ENCODE measurements at places on chromosomes 13 and 19. TPM values are rescaled to one million over a fixed set of nuclear protein-coding genes. Genes with fewer than 3 reads are reported as not detected.

AXL gene
- polyA plus RNA-seq, result 82.6 TPM

DNA sequence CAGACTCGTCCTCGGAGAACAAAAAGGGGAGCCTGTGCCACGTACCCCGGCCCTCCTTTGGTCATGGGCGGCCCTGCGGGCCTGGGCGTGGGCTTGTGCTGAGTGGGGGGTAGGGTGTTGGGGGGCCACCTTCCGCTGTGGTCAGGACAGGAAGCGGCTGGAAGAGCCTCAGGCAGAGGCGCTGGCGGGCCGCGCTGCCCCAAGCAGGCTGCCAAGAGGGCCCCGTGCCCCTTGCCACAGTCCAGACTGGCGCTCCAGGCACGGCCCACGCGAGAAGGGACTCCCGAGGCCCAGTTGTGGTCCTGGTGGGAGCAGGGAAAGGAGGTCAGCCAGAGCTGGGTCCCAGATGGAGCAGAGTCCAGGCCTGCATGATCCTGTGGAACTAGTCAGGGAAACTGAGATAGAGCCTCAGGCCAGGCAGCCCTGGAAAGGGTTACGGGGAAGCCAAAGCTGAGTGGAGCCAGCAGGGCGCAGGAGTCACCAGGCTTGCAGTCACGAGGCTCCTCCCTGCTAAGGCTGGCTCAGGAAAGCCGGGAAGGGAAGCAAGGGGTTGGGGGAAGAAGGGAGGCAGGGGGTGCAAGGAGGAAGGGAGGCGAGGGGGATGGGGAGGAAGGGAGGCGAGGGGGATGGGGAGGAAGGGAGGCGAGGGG, 135.0 kb downstream of the CRYL1 start:
- no peak for DNase-seq
- H3K27me3 ChIP-seq, result no peaks in the 10 kb centered on the region
- no peak overlapping the region for H3K4me3 ChIP-seq
- H3K4me1 ChIP-seq, result no peaks in the 10 kb centered on the region
- H3K27ac ChIP-seq, result no peak overlapping the region
- no peaks in the 10 kb centered on the region for H3K36me3 ChIP-seq

- H3K27ac ChIP-seq, result no peak overlapping the region
- H3K4me1 ChIP-seq, result no peaks in the 10 kb centered on the region
- H3K4me3 ChIP-seq, result no peak overlapping the region
- no peaks in the 10 kb centered on the region for H3K27me3 ChIP-seq
- DNase-seq, result peak; percentile 76
These were observed 12.1 kb upstream of the CEACAM8 start for GRCh38 chr19:42606660-42607351.

CEACAM7 gene
- polyA plus RNA-seq, result not detected

DNA sequence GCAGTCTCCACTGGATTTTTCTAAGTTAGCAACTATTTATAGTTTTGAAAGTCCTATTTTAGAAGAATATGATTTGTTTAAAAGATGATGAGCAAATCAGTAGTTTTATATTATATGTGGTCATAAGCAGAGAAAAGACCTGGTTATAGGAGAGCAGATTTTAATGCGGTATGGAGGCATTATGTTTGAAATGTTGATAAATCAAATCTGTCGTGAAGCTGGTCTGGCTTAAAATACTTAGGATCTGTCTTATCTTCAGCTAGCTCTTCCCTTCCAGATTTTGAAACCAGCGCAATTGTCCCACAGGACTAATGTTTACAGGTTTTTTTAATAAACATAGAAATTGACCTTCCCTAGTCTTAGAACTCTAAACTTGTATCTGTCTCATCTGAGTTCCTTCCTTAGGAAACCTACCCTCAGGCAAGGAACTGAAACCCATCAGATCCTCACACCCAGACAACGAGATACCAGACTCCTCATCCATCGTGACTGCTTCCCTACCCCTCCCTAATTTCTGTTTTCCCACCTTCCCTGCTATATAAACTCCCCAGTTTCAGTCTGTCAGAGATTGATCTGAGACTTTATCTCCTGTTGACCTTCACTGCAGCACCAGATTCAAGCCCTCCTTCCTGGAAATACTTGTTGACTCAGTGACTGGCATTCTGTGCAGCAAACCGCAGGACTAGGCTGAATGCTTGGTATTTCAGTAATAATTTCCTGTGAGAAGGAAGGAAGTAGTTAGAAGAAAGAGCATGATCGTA, 37.8 kb upstream of the CXCL17 start:
- no peaks in the 10 kb centered on the region for H3K27me3 ChIP-seq
- no peaks in the 10 kb centered on the region for H3K36me3 ChIP-seq
- H3K4me1 ChIP-seq, result peaks cover 4% of the 10 kb centered on the region
- H3K4me3 ChIP-seq, result no peak overlapping the region
- H3K27ac ChIP-seq, result no peak overlapping the region

GRCh38 chr19:52658595-52658994, 20.4 kb upstream of the ZNF83 start:
- no peak for DNase-seq
- no peaks in the 10 kb centered on the region for H3K4me1 ChIP-seq
- H3K27ac ChIP-seq, result no peak overlapping the region
- no peak overlapping the region for H3K4me3 ChIP-seq
- H3K27me3 ChIP-seq, result no peaks in the 10 kb centered on the region

- no peaks in the 10 kb centered on the region for H3K4me1 ChIP-seq
- no peaks in the 10 kb centered on the region for H3K27me3 ChIP-seq
- DNase-seq, result no peak
- H3K27ac ChIP-seq, result no peak overlapping the region
- no peaks in the 10 kb centered on the region for H3K36me3 ChIP-seq
These were observed 41.6 kb upstream of the CLDN10 start for GRCh38 chr13:95510950-95511349.

- H3K27ac ChIP-seq, result peak overlapping the region; percentile 62
- no peaks in the 10 kb centered on the region for H3K27me3 ChIP-seq
- H3K4me3 ChIP-seq, result peak overlapping the region; percentile 96
- DNase-seq, result peak; percentile 22
These were observed 991 bp downstream of the OBI1 start for GRCh38 chr13:78657699-78658629.

- H3K27ac ChIP-seq, result no peak overlapping the region
- peak overlapping the region; percentile 62 for H3K4me3 ChIP-seq
- H3K27me3 ChIP-seq, result no peaks in the 10 kb centered on the region
These were observed 859 bp downstream of the ZNF433 start for GRCh38 chr19:12034620-12035019.

GRCh38 chr19:39246951-39247669, 1.5 kb downstream of the IFNL4 start:
- no peaks in the 10 kb centered on the region for H3K4me1 ChIP-seq
- no peaks in the 10 kb centered on the region for H3K36me3 ChIP-seq
- no peak overlapping the region for H3K27ac ChIP-seq
- DNase-seq, result no peak

MFSD12 gene
- 53.3 TPM for polyA plus RNA-seq

DNA sequence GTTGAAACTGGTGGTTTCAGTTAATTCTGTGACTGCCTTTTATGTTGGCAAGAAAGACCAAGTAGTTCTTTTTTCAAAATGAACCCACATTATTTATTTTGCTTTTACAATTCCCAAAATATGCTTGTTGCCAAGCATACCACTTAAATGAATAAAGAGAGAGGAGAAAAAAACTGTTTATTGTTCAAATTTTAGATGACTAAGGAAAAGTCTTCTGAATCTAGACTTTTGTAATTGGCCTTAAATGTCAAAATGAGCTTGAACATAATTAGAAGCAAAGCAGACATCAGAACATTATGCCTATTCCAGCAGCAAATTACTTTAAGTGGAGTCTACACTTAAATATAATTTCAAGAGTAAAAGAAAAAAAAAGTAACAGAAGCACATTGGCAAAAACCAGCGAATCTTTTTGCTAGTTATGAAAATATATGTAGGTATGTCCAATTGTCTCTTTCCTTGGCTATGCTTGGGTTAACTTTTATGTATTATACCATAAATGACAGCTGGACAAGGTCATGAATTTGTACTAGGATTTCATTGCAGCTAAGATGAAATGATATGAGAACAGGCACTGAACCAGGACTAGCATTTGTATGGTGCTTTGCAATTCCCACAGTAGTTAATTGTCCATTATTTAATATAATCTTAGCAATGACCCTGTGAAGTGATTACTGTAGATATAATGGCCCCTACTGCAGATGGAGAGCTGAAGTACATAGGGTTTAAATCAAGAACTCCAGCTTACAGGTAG, 211.9 kb downstream of the NALCN start:
- H3K4me3 ChIP-seq, result no peak overlapping the region
- H3K4me1 ChIP-seq, result peaks cover 13% of the 10 kb centered on the region
- peak overlapping the region; percentile 77 for H3K27ac ChIP-seq
- peak; percentile 18 for DNase-seq

NLRP7 gene
- polyA plus RNA-seq, result not detected

IL4I1 gene
- 0.35 TPM for polyA plus RNA-seq

DNA sequence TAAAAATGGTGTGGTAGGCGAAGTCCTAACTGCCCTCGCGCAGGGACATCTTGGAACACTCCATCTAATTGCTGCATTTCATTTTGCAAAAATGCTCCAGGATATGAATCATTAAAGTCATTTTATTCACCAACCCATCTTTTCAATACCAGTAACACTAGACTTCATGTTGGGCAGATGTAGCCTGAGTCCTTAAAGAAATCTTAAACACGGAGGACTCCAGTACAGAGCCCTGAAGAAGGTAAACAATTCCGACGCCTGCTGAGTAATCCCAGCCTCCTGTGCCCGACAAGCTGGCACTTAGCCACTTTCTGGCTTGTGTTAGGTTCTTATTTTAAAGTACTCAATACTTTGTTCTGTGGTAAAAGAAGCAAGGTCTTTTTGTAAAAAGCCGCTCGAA, 58.0 kb upstream of the IRS2 start:
- DNase-seq, result no peak
- H3K36me3 ChIP-seq, result no peaks in the 10 kb centered on the region
- peak overlapping the region; percentile 33 for H3K27ac ChIP-seq
- H3K4me1 ChIP-seq, result no peaks in the 10 kb centered on the region
- no peaks in the 10 kb centered on the region for H3K27me3 ChIP-seq
- H3K4me3 ChIP-seq, result no peak overlapping the region

NKPD1 gene
- 0.06 TPM for polyA plus RNA-seq

- no peaks in the 10 kb centered on the region for H3K27me3 ChIP-seq
- H3K4me1 ChIP-seq, result peaks cover 20% of the 10 kb centered on the region
- H3K27ac ChIP-seq, result no peak overlapping the region
- no peaks in the 10 kb centered on the region for H3K36me3 ChIP-seq
- no peak for DNase-seq
These were observed 85.4 kb downstream of the COL4A1 start for GRCh38 chr13:110221406-110222117.

DNA sequence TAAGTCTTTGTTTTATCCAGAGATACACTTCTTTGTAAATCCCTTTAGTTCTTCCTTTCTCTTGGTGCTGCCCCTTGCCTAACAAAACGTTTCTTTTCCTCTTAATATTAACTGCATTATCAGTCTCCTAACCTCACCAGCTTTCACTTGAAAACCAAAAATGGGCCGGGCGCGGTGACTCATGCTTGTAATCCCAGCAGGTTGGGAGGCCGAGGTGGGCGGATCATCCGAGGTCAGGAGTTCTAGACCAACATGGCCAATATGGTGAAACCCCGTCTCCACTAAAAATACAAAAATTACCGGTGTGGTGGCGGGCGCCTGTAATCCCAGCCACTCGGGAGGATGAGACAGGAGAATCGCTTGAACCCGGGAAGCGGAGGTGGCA, 329.8 kb upstream of the MIR17HG start:
- DNase-seq, result no peak
- H3K27ac ChIP-seq, result no peak overlapping the region
- no peaks in the 10 kb centered on the region for H3K27me3 ChIP-seq
- H3K4me1 ChIP-seq, result no peaks in the 10 kb centered on the region
- H3K4me3 ChIP-seq, result peak overlapping the region; percentile 24
- no peaks in the 10 kb centered on the region for H3K36me3 ChIP-seq

- no peaks in the 10 kb centered on the region for H3K4me1 ChIP-seq
- DNase-seq, result no peak
- no peaks in the 10 kb centered on the region for H3K36me3 ChIP-seq
- no peak overlapping the region for H3K27ac ChIP-seq
These were observed 41.0 kb upstream of the SOX21 start for GRCh38 chr13:94753327-94753726.

GRCh38 chr19:4030552-4030951, 23.0 kb downstream of the PIAS4 start:
- no peaks in the 10 kb centered on the region for H3K4me1 ChIP-seq
- H3K27me3 ChIP-seq, result no peaks in the 10 kb centered on the region
- H3K27ac ChIP-seq, result no peak overlapping the region
- no peak for DNase-seq
- no peaks in the 10 kb centered on the region for H3K36me3 ChIP-seq

- DNase-seq, result no peak
- no peak overlapping the region for H3K27ac ChIP-seq
- no peaks in the 10 kb centered on the region for H3K36me3 ChIP-seq
- H3K4me1 ChIP-seq, result no peaks in the 10 kb centered on the region
- no peaks in the 10 kb centered on the region for H3K27me3 ChIP-seq
These were observed 25.2 kb upstream of the IPO5 start for GRCh38 chr13:97928301-97928700.

FCAR gene
- not detected for polyA plus RNA-seq

GRCh38 chr13:61954092-61954491, 538.4 kb upstream of the PCDH20 start:
- no peaks in the 10 kb centered on the region for H3K27me3 ChIP-seq
- H3K4me1 ChIP-seq, result no peaks in the 10 kb centered on the region
- peak; percentile 14 for DNase-seq
- no peak overlapping the region for H3K4me3 ChIP-seq

GRCh38 chr13:113579686-113580085, 4.9 kb upstream of the TFDP1 start:
- no peak overlapping the region for H3K27ac ChIP-seq
- no peak overlapping the region for H3K4me3 ChIP-seq
- DNase-seq, result no peak
- no peaks in the 10 kb centered on the region for H3K4me1 ChIP-seq
- no peaks in the 10 kb centered on the region for H3K27me3 ChIP-seq

- no peaks in the 10 kb centered on the region for H3K4me1 ChIP-seq
- H3K4me3 ChIP-seq, result no peak overlapping the region
- H3K36me3 ChIP-seq, result no peaks in the 10 kb centered on the region
- DNase-seq, result no peak
These were observed 1711.8 kb downstream of the EFNB2 start for GRCh38 chr13:104823709-104824108.

GRCh38 chr19:51093101-51093500, 10.4 kb upstream of the KLK14 start:
- H3K4me1 ChIP-seq, result no peaks in the 10 kb centered on the region
- no peak overlapping the region for H3K27ac ChIP-seq
- H3K36me3 ChIP-seq, result peaks cover 4% of the 10 kb centered on the region
- no peaks in the 10 kb centered on the region for H3K27me3 ChIP-seq

C1QTNF9B gene
- polyA plus RNA-seq, result not detected

Data from SK-N-SH (cell line).